ENCODE measurements at places on chromosomes 7 and 10. TPM values are rescaled to one million over a fixed set of nuclear protein-coding genes. Genes with fewer than 3 reads are reported as not detected.

DNA sequence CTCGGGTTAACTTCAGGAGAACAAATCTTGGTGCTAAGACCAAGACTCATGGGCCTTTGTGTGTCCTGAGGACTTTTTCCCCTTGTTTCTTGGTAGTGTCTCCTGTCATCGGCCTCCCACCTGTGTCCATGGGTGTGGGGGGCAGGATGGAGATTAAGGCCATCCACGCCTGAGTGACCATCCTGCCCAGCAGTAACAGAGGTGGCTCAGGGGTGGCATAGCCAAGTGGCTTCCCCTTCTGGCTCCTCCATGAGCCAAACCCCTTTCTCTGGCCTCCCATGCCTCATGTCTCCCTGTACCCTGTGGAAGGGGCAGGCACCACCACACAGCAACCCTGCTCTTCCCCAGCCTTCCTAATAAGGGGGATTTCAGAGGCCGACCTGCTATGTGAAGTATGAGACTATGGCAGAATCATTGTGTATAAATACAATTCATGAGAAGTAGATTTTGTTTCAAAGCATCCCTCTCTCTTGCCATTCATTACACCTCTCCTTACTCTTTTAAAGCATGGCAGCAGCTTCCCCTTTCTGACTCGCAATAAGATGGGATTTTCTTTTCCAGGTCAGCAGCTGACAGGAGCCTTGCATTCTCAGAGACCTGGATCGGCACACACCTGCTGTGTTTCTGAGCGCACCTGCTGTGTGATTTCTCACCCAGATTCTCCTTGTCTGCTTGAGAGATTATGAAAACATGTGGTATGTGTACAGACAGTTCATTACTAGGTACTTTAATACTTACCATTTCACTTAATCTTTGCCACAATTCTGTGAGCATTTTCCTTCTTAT is 102.5 kb downstream of the XPNPEP1 start:
- H3K27ac ChIP-seq: no peak overlapping the region
- peaks cover 5% of the 10 kb centered on the region for H3K36me3 ChIP-seq
- no peaks in the 10 kb centered on the region for H3K27me3 ChIP-seq
- H3K4me1 ChIP-seq: peaks cover 4% of the 10 kb centered on the region
- no peak overlapping the region for H3K4me3 ChIP-seq
- no peak for DNase-seq

- H3K27ac ChIP-seq: 0 out of 2 replicates have a peak overlapping the region, but pooled peaks have one; percentile 8
- H3K4me3 ChIP-seq: peak overlapping the region; percentile 71
- peaks cover 23% of the 10 kb centered on the region for H3K4me1 ChIP-seq
- H3K27me3 ChIP-seq: peaks cover 22% of the 10 kb centered on the region
- H3K36me3 ChIP-seq: no peaks in the 10 kb centered on the region
- DNase-seq: peak; percentile 96
These were observed 82.5 kb downstream of the ZNF467 start for GRCh38 chr7:149690688-149691446.

- no peaks in the 10 kb centered on the region for H3K27me3 ChIP-seq
- H3K4me1 ChIP-seq: peaks cover 29% of the 10 kb centered on the region
- no peak overlapping the region for H3K27ac ChIP-seq
These were observed 46.8 kb upstream of the NFE2L3 start for GRCh38 chr7:26105236-26105635.

DNA sequence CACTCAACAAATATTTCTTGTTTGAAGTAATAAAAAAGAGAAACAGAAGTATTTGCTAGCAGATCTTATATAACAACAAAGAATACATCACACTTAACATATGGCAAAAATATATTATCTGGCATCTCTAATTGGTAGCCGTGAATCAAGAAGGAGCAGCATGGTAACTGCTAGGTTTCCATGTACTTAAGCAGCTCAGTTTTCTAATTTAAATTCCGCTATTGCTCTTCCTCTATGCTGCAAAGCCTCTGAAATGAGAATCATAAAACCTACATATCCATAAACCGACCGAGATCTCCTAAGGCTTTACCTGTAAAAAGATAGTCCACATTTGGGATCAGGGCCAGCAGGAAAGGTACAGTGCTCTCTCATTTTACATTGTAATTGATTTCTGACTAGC is 76.6 kb upstream of the PTPRZ1 start:
- peaks cover 52% of the 10 kb centered on the region for H3K4me1 ChIP-seq
- no peak overlapping the region for H3K4me3 ChIP-seq
- H3K36me3 ChIP-seq: peaks cover 10% of the 10 kb centered on the region

DNA sequence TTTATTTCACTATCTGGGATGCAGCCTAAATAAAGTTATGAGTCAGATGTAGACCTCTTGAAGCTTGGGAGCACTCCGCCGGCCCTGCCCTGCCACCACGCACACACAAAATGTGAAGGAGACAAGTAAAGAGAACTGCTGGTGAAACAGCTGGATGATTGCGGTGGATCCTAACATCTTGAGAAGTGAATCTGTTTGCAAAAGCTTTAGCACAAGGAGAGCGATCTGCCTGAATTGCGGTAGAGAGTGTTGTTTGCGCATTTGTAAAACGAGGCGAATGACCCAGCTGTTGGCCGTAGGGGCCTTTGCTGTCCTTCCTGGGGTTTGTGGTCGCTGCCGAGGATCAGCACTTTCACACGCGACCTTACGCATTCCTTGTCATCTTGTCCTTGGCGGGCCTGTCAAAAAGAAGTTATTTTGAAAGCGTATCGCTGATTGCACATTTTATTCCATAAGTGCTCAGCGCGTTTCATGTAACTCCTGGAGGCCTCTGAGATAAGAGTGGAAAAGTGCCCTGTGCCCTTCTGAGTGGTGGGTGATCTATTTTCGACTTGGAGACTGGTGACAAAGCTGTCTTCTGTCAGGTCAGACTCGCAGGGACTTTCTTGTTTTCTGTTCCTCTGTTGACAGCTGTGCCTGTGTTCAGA is 40.8 kb downstream of the RBM20 start:
- peak overlapping the region; percentile 10 for H3K4me3 ChIP-seq
- peak; percentile 29 for DNase-seq
- peaks cover 45% of the 10 kb centered on the region for H3K4me1 ChIP-seq
- H3K27me3 ChIP-seq: no peaks in the 10 kb centered on the region
- H3K36me3 ChIP-seq: no peaks in the 10 kb centered on the region
- peak overlapping the region; percentile 83 for H3K27ac ChIP-seq

DNA sequence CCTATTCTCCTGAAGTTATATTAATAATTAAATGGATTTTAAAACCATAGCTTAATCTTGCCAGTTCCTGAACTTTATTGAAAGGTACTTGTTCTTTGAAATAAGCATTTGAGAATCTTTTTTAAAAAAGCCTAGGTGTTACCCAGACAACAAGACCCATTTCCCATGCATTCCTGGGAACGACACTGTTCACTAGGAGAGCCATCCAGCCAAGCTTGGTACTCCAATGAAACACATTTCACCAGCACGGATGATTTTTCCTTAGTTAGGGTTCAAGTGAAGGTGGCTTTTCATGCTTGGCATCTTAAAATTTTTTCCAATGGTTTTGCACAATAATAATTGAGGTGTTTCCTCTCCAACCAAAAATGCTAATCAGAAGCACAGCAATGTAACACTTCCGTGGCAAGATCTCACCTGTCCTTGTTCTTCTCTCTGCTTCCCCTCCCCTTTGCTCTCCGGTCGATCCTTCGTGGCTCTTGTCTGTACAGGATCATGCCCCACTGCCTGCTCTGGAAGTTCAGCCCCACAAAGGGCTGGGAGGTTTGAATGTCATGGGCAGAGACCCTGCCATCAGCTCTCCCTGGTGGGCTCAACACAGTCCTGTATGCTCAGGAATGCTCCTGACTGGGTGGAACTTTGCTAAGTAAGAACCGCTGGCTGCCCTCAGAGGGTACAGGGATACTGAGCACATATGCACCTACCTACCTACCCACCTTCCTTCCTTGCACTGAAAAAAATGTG is 69.7 kb upstream of the AQP1 start:
- H3K4me1 ChIP-seq: peaks cover 10% of the 10 kb centered on the region
- H3K27me3 ChIP-seq: no peaks in the 10 kb centered on the region
- no peaks in the 10 kb centered on the region for H3K36me3 ChIP-seq
- no peak overlapping the region for H3K4me3 ChIP-seq

DNA sequence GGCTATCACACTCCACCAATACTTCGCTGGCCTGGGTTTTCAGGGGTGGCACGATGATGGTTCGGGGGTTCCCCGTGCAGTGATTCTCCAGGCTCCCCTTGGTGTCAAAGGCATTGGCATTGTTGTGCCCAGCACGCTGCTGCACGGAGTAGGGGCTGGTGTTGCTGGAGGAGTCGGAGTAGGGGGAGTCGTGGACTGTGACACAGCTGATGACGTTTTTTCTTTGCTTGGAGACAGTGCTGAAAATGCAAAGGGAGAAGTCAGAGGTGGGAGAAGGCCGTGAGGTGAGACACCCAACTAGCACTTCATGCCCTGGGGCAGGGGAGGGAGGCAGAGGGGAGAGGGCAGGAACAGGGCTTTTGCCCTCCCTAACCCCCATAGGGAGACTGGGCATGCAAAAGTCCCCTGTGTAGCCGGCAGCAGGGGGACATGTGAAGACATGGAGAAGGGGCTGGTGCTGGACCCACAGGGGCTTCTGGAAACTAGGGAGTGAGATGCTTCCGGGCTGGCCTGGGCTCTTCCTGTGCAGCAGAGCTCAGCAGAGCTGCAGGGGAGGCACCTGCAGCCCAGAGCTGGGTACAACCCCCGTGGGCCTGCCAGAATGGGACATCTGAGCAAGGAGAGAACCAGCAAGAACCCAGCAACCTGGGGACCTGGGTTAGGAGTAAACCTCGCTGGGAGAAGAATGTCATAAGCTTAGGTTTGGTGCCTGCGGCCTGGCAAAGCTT is 60.5 kb downstream of the CLEC2L start:
- H3K27ac ChIP-seq: no peak overlapping the region
- peaks cover 3% of the 10 kb centered on the region for H3K4me1 ChIP-seq
- H3K36me3 ChIP-seq: no peaks in the 10 kb centered on the region

- no peak for DNase-seq
- H3K27ac ChIP-seq: no peak overlapping the region
- H3K27me3 ChIP-seq: no peaks in the 10 kb centered on the region
- no peaks in the 10 kb centered on the region for H3K4me1 ChIP-seq
These were observed 109.7 kb upstream of the GDF10 start for GRCh38 chr10:47190301-47190700.

- H3K4me1 ChIP-seq: no peaks in the 10 kb centered on the region
- H3K36me3 ChIP-seq: no peaks in the 10 kb centered on the region
- no peak overlapping the region for H3K27ac ChIP-seq
- H3K4me3 ChIP-seq: no peak overlapping the region
These were observed 15.9 kb downstream of the PTPRE start for GRCh38 chr10:127922675-127923366.

GRCh38 chr10:28211759-28212158 is 91.1 kb downstream of the MPP7 start:
- no peak for DNase-seq
- H3K27ac ChIP-seq: no peak overlapping the region
- peaks cover 3% of the 10 kb centered on the region for H3K36me3 ChIP-seq
- peaks cover 57% of the 10 kb centered on the region for H3K4me1 ChIP-seq
- no peak overlapping the region for H3K4me3 ChIP-seq

DNA sequence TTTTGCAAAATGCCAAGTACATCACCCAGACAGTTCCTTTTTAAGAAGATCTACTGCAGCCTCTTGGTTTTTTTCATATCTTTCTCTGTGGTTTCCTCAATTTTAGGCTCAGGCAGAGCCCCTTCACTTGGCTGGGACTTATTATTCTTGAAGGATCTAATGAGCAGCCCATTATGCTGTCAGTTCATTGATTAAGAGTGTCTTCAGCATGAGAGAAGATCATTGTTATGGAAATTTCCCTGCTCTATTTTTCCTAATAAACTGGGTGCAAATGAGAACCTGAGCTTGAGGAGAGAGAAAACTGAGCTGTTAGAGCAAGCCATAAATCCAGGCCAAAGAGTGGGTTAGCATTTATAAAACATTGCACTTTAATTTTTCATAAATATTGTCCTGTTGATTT is 146.5 kb downstream of the SEC23IP start:
- peaks cover 4% of the 10 kb centered on the region for H3K27me3 ChIP-seq
- no peak overlapping the region for H3K4me3 ChIP-seq
- H3K36me3 ChIP-seq: no peaks in the 10 kb centered on the region
- no peak overlapping the region for H3K27ac ChIP-seq
- peaks cover 16% of the 10 kb centered on the region for H3K4me1 ChIP-seq

NKX1-2 gene
- 57.7 TPM for total RNA-seq

CFTR gene
- total RNA-seq: 0.89 TPM
